Prostate gland (tissue), 2 donors: ENCODE measurements at places on chromosomes 2 and 18. TPM values are rescaled to one million over a fixed set of nuclear protein-coding genes. Genes with fewer than 3 reads are reported as not detected.
A peak's percentile ranks its signal among the peaks of the same experiment; 100 is the strongest.

- no peak overlapping the region for H3K4me3 ChIP-seq
- H3K27ac ChIP-seq, result no peak overlapping the region
- DNase-seq, result no peak
- peaks cover 3% of the 10 kb centered on the region for H3K27me3 ChIP-seq
- no peaks in the 10 kb centered on the region for H3K4me1 ChIP-seq
- no peaks in the 10 kb centered on the region for H3K36me3 ChIP-seq
These were observed 267.8 kb upstream of the HDAC4 start for GRCh38 chr2:239668651-239669050.

DNA sequence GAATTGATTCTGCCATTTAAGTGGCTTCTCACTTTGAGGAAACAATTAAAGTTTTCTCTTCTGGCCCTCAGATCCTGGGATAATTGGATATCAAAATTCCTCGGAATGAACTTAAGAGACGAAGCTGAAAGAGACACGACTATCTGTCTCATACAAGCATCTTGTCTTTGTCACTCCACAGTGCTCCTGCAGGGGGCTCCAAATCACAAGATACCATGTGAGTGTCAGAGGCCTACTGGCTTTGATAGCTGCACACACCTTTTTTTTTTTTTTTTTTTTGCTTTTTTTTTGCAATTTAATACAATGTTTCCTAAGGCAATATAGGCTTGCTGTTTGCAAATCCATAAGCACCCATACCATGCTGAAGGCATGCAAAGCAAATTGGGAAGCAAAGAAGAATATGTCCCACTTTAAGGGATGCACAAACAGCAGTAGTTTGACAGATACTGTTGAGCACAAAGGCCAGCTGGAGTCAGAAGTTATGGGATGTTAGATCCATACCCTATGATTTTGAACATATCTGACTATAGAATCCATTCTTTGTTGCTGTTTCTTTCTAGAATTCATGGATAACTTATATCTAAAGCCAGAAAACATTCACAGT is 109.0 kb upstream of the CBLN2 start:
- no peaks in the 10 kb centered on the region for H3K36me3 ChIP-seq
- H3K4me1 ChIP-seq, result no peaks in the 10 kb centered on the region
- no peak overlapping the region for H3K27ac ChIP-seq
- DNase-seq, result no peak
- H3K4me3 ChIP-seq, result no peak overlapping the region

DNA sequence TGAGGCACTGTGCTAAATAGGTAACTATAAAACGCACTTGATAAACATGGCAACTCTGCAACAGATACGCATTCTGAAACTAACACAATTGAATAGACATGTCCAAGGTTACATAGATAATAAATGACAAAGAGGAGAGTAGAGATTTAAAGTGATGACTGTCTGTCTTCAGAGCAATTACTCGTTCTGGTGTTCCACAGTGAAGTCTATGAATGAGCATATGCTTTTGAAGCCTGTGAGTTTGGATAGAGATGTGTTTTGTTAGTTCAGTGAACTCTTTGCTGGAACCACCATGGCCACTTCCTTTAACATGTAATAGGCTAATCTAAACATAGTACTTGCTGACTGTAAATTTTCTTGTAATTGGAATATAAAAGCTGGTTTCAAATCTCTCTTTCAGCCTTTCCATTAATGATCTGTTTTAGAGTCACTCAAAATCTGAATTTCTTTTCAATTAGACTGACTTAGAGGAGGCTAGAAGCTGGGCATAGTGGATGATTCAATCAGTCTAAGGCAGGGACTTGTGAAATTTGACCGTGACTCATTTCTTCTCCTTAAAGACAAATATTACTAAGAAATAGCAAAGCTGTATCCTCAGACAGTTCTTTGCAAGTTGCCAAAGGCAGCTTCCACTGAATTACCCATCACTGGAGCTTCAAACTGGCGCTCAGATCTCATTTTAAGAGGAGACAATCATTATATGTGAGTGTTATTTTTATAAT is 1130.1 kb upstream of the CELF4 start:
- no peak overlapping the region for H3K27ac ChIP-seq
- no peaks in the 10 kb centered on the region for H3K36me3 ChIP-seq
- H3K4me1 ChIP-seq, result no peaks in the 10 kb centered on the region
- no peak overlapping the region for H3K4me3 ChIP-seq

GRCh38 chr2:184555352-184555751 is 43.0 kb upstream of the ZNF804A start:
- H3K4me3 ChIP-seq, result no peak overlapping the region
- H3K27ac ChIP-seq, result no peak overlapping the region
- H3K27me3 ChIP-seq, result no peaks in the 10 kb centered on the region
- no peak for DNase-seq

GRCh38 chr2:188659656-188660406 is 314.3 kb upstream of the COL3A1 start:
- DNase-seq, result no peak
- no peaks in the 10 kb centered on the region for H3K27me3 ChIP-seq
- no peaks in the 10 kb centered on the region for H3K36me3 ChIP-seq
- no peak overlapping the region for H3K4me3 ChIP-seq
- no peaks in the 10 kb centered on the region for H3K4me1 ChIP-seq

The PSD4 gene
- 221 TPM for total RNA-seq

GRCh38 chr18:49591271-49591670 is 29.4 kb downstream of the LIPG start:
- no peaks in the 10 kb centered on the region for H3K36me3 ChIP-seq
- H3K4me1 ChIP-seq, result no peaks in the 10 kb centered on the region
- no peak overlapping the region for H3K27ac ChIP-seq
- no peak overlapping the region for H3K4me3 ChIP-seq
- no peaks in the 10 kb centered on the region for H3K27me3 ChIP-seq

DNA sequence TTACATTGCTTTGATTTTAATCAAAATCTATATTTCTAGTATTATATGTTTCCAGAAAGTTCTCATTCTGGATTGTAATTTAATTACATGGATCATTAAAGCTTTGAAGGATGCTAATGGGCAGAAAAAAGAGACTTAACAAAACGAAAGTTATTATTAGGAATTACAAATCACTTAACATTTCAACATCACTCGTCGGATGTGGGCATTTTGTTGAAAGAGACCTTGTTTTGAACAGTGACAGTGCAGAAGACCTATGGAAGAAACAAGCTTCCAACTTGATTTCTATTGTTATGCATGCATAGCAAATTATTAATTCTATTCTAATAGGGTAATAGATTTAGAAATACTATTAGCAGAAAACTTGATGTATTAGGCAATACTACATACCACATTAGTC is 31.4 kb upstream of the DARS1 start:
- H3K36me3 ChIP-seq, result no peaks in the 10 kb centered on the region
- DNase-seq, result no peak
- no peak overlapping the region for H3K27ac ChIP-seq
- H3K4me1 ChIP-seq, result no peaks in the 10 kb centered on the region
- H3K4me3 ChIP-seq, result no peak overlapping the region
- H3K27me3 ChIP-seq, result no peaks in the 10 kb centered on the region

DNA sequence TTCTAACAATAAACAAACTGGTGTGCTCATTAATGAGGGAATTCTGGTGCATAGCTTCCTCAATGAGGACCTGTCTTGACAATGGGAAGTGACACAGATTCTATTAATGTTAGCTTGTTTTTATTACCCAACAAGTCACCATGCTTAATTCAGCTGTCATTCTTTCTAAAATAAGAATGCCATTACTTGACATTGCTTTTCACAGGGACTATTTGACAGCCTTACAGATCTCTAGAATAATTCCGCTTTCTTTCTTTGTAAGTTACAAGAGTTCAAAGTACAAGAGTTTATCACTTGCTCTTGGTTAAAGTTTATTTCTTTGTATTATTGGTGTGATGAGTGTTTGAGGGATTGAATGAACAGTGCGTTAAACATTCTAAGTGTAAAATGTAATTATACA is 127.0 kb upstream of the COL5A2 start:
- DNase-seq, result no peak
- H3K27ac ChIP-seq, result no peak overlapping the region
- H3K36me3 ChIP-seq, result no peaks in the 10 kb centered on the region
- H3K4me3 ChIP-seq, result no peak overlapping the region
- H3K4me1 ChIP-seq, result no peaks in the 10 kb centered on the region

- H3K36me3 ChIP-seq, result no peaks in the 10 kb centered on the region
- H3K4me1 ChIP-seq, result no peaks in the 10 kb centered on the region
- no peak overlapping the region for H3K4me3 ChIP-seq
- DNase-seq, result peak; percentile 52
- H3K27ac ChIP-seq, result no peak overlapping the region
- no peaks in the 10 kb centered on the region for H3K27me3 ChIP-seq
These were observed 420.2 kb upstream of the CHST9 start for GRCh38 chr18:27605107-27605834.

- no peaks in the 10 kb centered on the region for H3K36me3 ChIP-seq
- no peak overlapping the region for H3K4me3 ChIP-seq
- no peaks in the 10 kb centered on the region for H3K27me3 ChIP-seq
- DNase-seq, result no peak
- H3K4me1 ChIP-seq, result no peaks in the 10 kb centered on the region
- H3K27ac ChIP-seq, result no peak overlapping the region
These were observed 235.9 kb downstream of the ZNF516 start for GRCh38 chr18:76259096-76259495.

DNA sequence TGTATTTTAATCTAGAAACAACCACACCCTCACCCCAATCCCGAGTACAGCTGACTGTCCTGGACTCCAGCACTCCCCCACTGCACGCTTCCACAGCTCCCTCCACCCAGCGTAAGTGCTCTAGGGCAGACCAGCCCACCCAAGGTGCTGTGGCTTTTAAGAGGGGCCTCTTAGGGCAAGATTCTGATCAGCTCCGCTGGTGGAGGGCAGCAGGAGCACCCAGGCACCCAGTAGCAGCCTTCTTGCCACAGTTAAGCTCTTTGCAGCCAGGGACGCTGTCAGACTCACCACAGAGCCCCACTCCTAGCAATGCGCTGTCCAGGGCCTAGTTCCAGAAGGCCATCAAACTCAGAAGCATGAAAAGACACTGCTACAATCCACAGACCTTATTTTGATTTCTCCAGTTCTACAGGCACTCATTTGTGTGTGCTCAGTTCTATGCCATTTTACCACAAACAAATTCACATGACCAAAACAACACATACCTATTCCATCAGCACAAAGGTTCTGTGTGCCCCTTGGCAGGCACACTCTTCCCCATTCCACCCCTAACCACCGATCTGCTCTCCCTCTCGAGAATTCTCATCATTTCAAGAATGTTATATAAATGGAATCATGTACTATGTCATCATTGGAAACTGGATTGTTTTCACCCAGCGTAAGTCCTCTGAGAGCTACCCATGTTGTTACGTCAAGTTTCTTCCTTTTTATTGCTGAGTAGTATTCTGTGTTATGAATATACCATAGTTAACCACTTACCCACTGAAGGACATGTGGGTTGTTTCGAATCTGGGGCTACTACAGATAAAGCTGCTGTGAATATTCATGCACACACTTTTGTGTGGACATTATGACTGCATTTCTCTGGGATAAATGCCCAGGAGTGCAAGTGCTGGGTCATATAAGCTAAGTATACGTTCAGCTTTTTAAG is 40.4 kb downstream of the PTPN2 start:
- H3K4me3 ChIP-seq, result no peak overlapping the region
- no peak for DNase-seq
- H3K4me1 ChIP-seq, result no peaks in the 10 kb centered on the region
- H3K36me3 ChIP-seq, result no peaks in the 10 kb centered on the region

The ATP6V1B1 gene
- not detected for total RNA-seq

GRCh38 chr2:174939046-174939445 is 66.1 kb downstream of the CHN1 start:
- DNase-seq, result no peak
- H3K27ac ChIP-seq, result no peak overlapping the region
- no peaks in the 10 kb centered on the region for H3K36me3 ChIP-seq
- H3K4me3 ChIP-seq, result no peak overlapping the region

GRCh38 chr2:48929571-48930301 is 174.2 kb upstream of the LHCGR start:
- H3K27me3 ChIP-seq, result no peaks in the 10 kb centered on the region
- DNase-seq, result no peak
- H3K4me3 ChIP-seq, result no peak overlapping the region
- H3K4me1 ChIP-seq, result no peaks in the 10 kb centered on the region
- H3K36me3 ChIP-seq, result no peaks in the 10 kb centered on the region
- H3K27ac ChIP-seq, result no peak overlapping the region

GRCh38 chr2:198173242-198173641 is 368.8 kb downstream of the PLCL1 start:
- H3K27me3 ChIP-seq, result no peaks in the 10 kb centered on the region
- no peaks in the 10 kb centered on the region for H3K36me3 ChIP-seq
- H3K4me1 ChIP-seq, result no peaks in the 10 kb centered on the region
- no peak for DNase-seq
- H3K27ac ChIP-seq, result no peak overlapping the region
- H3K4me3 ChIP-seq, result no peak overlapping the region

DNA sequence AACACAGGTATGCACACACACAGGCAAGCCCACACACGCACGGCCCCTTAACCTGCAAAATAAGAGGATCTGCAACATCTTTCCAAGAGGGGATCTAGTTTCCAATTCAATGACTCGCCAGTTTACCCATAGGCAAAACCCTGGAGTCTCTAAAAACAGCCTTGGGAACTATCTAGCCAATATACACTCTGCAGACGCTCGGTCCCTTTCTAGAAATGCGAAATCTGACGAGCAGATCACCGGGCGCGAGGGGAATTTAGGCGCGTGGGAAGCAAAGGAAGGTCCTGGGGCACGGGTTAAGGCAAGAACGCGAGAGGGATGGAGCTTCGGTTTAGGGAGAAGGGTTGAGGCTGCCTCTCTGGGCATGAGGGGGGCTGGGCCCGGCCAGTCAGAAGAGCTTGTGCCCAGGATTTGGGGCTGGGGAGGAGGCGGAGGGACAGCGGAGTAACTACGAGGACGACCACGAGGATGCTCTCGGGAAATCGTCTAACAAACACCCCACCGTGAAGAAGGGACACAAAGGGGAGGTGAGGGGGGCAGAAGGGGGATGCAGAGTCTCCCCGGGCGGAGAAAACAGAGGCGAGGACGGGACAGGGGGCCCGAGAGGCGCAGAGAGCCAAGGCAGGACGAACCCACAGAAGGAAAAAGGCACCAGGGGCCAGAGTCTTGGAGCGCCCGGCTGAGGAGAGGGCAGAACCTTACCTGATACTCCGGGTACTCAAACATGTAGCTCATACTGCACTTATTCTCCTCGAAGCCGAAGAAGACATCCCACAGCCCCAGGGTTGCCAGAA is 542 bp downstream of the PGAP1 start:
- peak overlapping the region; percentile 72 for H3K4me3 ChIP-seq
- no peaks in the 10 kb centered on the region for H3K36me3 ChIP-seq
- no peaks in the 10 kb centered on the region for H3K4me1 ChIP-seq
- H3K27ac ChIP-seq, result peak overlapping the region; percentile 87
- H3K27me3 ChIP-seq, result no peaks in the 10 kb centered on the region
- DNase-seq, result peak; percentile 44

- H3K36me3 ChIP-seq, result no peaks in the 10 kb centered on the region
- no peak overlapping the region for H3K27ac ChIP-seq
- no peaks in the 10 kb centered on the region for H3K27me3 ChIP-seq
- no peaks in the 10 kb centered on the region for H3K4me1 ChIP-seq
- DNase-seq, result no peak
These were observed 64.0 kb downstream of the CHST9 start for GRCh38 chr18:27121108-27121507.

The ITPRIPL1 gene
- 8.9 TPM for total RNA-seq

The TAF1B gene
- 16.0 TPM for total RNA-seq
